HS-27A (cell line): ENCODE measurements at places on chromosomes 7 and 10.

DNA sequence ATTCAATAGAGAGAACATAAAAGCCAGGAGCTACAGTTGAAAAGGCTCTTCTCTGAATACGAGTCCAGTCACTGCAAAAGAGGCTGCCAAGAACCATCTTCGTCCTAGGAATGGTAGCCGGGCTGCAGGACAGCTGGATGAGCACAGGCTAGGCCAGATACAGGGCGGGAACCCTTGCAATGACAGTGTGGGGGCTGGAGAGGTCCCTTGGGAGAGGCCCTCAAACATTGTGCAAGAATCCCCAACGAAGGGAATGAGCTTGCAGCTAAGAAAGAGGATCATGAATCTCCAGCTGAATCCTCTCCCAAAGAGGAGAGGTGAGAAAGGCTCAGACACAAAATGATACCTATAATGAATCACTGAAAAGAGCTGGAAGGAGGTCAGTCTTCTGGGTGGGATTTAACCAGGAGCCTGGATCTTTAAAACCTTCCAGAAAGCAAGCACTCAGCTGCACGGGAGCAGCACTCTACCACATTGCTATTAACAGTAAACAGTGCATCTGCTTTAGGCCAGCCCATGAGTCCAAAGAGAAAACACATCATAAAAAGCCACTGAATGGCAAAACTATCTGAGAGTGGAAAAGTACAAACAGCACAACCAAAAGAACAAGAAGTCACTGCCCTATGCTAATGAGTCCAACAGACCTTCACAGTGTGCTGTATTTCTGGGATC is 287.9 kb downstream of the TNS3 start:
- DNase-seq = no peak

DNA sequence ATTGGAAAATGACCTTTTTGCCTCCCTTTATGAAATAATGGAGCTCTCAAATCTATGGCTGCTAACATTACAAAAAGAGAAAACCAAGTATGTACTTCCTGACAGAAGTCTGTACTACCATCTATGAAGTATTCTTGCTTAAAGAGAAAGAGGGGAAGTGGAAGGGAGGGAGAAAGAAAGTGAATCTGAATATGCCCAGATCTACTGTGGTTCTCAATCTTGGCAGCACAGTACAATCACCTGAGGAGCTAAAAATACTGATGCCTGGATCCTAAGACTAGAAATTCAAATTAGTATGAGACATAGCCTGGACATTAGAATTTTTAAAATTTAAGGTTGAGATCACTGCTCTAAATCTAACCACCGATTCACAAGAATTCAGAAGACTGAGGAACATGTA is 85.2 kb downstream of the IGF2BP3 start:
- no peak for DNase-seq

- no peak for DNase-seq
Measured at GRCh38 chr7:77561352-77561751, 24.3 kb downstream of the PTPN12 start.

- DNase-seq = no peak
Measured at GRCh38 chr10:130542761-130543160, 406.6 kb downstream of the GLRX3 start.

DNA sequence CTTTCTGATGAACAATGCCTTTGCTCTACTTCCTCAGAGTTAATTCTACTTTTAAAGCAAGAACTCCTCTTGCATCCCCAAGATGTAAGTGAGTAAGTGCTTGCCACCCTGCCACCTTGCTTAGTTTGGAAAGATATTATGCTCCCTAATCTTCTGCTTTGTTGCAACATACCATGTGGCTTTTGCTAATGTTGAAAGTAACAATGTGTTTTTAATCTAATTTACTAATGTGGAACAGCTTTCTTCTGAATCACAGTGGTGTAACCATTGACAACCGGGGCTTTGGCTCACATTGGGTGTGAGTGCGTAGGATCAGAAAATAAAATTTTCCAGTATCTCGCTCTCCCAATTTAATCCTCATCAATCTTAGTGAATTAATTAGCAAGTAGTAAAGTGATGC is 254.1 kb upstream of the PTER start:
- no peak for DNase-seq
